ENCODE measurements at places on chromosomes 3 and 15. TPM values are rescaled to one million over a fixed set of nuclear protein-coding genes. Genes with fewer than 3 reads are reported as not detected.

Gene CD96
- 0.20 TPM for total RNA-seq

Gene ACKR4
- total RNA-seq: not detected

Gene PARP15
- total RNA-seq: 0.27 TPM

Gene NTRK3
- 2.1 TPM for total RNA-seq

Gene LDHAL6B
- total RNA-seq: not detected

Gene HIGD2B
- not detected for total RNA-seq

Gene IGDCC3
- total RNA-seq: 35.1 TPM

DNA sequence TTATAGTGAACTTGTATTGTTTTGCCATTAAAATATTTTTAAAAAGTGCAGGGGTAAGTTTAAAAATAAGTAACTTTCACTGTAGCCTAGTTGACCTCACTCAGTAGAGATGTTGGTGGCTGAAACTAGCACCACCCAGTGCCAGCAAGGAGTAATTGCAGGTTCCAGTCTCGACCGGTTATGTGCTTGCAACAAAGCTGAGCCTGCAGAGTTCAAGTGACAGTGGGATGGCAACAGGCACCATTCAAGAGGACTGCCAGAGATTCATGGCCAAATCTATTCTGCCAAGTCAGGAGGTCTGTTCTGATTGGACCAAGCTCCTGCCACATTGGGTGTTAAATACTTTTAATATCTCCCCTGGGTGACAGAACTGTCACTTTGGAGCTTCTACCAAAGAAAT lies 2.7 kb downstream of the ADAMTS7 start:
- no peak for DNase-seq

DNA sequence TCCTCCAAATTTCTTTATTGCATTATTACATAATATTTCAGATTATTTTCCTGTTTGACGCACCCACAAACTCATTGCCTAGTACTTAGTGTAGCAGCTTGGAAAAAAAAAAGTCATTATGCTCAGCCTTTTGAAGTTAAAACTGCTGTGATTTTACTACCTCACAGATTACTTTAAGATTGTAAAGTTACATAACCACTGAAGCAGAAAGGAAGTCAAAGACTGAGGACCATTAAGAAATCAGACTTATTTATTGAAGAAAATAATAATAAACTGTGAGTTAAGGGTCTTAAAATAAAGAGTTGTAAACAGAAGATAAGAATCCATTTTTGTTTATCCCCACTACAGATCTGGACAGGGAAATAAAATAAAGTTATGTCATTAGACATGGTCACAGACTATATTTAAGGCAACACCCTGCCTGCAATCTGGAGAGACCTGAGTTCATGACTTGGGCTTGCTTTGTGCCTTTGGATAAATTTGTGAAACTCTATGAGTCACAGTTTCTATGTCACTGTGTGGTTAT lies 212.1 kb upstream of the ROBO2 start:
- no peak for DNase-seq

DNA sequence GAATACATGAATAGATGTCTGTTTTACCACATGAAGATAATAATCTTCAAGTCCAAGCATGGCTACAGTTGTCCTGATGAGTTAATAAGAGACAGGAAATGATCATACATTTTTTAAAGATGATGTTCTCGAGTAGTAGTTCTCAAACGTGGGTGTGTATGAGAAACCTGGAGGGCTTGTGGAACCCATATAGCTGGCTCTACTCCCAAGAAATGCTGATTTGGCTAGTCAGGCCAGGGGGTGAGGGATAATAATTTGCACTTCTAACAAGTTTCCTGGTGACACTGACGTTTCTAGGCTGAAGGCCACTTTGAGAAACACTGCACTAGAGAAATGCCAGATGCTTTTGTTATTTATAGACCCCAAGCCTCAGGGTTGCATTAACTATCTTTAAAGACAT lies 37.0 kb downstream of the ROPN1B start:
- no peak for DNase-seq

- no peak for DNase-seq
Observed at GRCh38 chr3:77825001-77825827, 785.3 kb downstream of the ROBO2 start.

DNA sequence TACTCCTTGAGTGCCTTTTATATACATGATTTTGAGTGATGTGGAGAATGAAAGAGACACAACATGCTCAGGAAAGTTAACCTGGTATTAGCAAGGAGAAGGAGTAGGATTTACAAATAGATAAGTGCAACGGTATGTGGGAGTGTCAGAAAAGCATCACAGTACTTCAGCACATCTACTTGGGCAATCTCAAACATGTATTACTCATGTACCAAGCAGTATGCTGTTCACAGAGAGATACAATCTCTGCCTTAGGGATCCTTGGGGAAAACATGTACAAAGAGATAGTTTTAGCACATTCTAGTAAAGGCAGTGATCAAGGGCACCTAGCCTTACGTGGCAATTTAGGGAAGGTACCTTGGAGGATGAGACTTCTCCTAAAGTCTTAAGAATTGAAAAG lies 146.5 kb downstream of the FILIP1L start:
- no peak for DNase-seq

- no peak for DNase-seq
Observed at GRCh38 chr3:23377928-23378672, 175.0 kb downstream of the UBE2E2 start.

- DNase-seq: no peak
Observed at GRCh38 chr15:78083687-78084448, 6.4 kb upstream of the TBC1D2B start.

- peak; percentile 55 for DNase-seq
Observed at GRCh38 chr15:73752806-73753193, 351 bp downstream of the INSYN1 start.

- DNase-seq: no peak
Observed at GRCh38 chr15:74955017-74955416, 1.6 kb downstream of the RPP25 start.

DNA sequence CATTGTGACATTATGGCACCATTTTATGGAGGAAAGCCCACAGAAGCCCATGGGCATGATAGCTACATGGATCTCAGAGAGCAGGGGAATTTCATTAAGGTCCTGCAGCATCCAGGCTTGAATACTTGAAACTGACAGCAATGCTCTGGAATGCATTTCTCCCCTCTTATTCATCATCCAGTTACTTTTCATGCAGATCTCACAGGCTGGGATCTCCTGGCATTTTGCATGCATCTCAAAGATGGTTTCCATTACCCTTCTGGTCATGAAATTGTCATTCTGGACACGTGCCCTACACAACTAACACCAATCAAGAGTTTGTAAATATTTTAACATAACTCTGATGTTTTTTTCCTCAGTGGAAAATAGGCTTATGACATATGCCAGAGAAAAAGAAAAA lies 32.4 kb downstream of the VGLL3 start:
- DNase-seq: no peak

DNA sequence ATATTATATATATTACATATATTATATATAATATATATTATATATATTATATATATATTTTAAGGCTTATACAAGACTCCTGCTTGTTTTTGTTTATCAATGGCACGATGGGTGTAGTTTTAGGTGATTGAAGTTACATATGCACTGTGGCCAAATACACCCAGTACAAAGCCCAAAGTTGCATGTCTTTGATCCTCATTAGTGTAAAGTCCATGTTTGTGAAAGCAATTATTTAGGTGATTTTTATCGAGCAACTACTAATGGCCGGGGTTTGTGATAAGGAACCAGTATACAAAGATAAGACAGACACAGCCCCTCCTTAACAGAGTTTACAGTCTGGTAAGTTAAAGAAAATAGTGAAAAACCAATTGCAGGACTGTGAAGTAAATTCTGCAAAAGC lies 154.3 kb downstream of the CHDH start:
- no peak for DNase-seq

- DNase-seq: no peak
Observed at GRCh38 chr3:38376098-38376816, 29.7 kb downstream of the XYLB start.

All from mesothelial cell of epicardium (in vitro differentiated cells).